ENCODE measurements at places on chromosomes 5 and 9. TPM values are rescaled to one million over a fixed set of nuclear protein-coding genes. Genes with fewer than 3 reads are reported as not detected.
A peak's percentile ranks its signal among the peaks of the same experiment; 100 is the strongest.

GAPT gene
- total RNA-seq: not detected

C5orf58 gene
- total RNA-seq: not detected

PCDHA1 gene
- not detected for total RNA-seq

FABP6 gene
- total RNA-seq: 1.0 TPM

TXNDC8 gene
- total RNA-seq: not detected

SH3RF2 gene
- 7.6 TPM for total RNA-seq

LCN1 gene
- total RNA-seq: not detected

SLC31A1 gene
- total RNA-seq: 21.4 TPM

FAM153A gene
- not detected for total RNA-seq

EGFLAM gene
- total RNA-seq: not detected

PRRX2 gene
- 0.17 TPM for total RNA-seq

GABBR2 gene
- total RNA-seq: not detected

OR1Q1 gene
- total RNA-seq: not detected

HTR1A gene
- not detected for total RNA-seq

SLC46A2 gene
- total RNA-seq: not detected

GGTA1 gene
- not detected for total RNA-seq

CD180 gene
- 0.05 TPM for total RNA-seq

DENND1A gene
- 23.0 TPM for total RNA-seq

TMEM215 gene
- not detected for total RNA-seq

- no peak for DNase-seq
Observed at GRCh38 chr5:88090506-88090905, 178.1 kb downstream of the TMEM161B start.

- no peak for DNase-seq
Observed at GRCh38 chr9:137244486-137245449, 3.7 kb downstream of the TUBB4B start.

GRCh38 chr9:136712690-136713544 lies 545 bp downstream of the DIPK1B start:
- DNase-seq: no peak

DNA sequence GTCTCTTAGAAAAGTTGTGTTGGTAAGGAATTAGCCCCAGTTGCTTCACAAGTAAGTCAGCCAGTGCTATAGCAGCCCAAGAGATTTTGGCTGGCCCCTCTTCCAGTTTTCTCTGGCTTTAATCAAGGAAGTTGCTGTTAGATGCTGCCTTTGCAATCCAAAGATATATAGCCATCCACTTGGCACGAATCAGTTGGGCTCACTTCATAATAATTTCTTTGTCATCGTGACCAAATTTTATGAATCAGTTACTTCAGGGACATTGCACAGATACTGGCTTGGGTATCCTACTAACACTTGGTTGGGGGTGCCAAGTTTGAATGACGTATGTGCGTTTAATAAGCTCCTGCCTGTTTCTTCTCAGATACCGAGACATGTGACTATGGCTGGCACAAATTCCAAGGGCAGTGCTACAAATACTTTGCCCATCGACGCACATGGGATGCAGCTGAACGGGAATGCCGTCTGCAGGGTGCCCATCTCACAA lies 81.5 kb downstream of the VCAN start:
- no peak for DNase-seq

- no peak for DNase-seq
Observed at GRCh38 chr5:150075806-150076205, 10.5 kb downstream of the CSF1R start.

GRCh38 chr5:116746668-116747067 lies 172.0 kb upstream of the SEMA6A start:
- DNase-seq: no peak

GRCh38 chr9:23825700-23826099 lies 340 bp downstream of the ELAVL2 start:
- peak; percentile 52 for DNase-seq

GRCh38 chr5:140358738-140359310 lies 1.2 kb upstream of the SLC4A9 start:
- peak; percentile 46 for DNase-seq

DNA sequence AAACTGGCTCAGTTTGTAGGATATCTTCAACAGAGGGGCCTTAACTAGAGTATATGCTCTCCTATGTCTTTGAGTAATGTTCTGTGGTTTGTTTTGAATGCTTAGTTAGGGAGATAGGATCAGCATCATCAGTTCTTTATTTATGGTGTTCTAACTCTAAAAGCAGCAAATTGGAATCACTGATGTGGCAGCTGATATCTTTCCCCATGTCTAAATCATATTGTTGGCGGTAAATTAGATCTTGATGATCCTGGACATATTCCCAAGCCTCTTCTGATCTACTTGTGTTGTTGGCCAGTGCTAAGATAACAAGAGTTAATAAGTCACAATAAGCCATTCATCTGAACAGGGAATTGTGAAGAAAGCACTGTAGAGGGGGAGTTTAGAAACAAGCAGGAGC lies 332.4 kb upstream of the DAB2 start:
- DNase-seq: peak; percentile 84

DNA sequence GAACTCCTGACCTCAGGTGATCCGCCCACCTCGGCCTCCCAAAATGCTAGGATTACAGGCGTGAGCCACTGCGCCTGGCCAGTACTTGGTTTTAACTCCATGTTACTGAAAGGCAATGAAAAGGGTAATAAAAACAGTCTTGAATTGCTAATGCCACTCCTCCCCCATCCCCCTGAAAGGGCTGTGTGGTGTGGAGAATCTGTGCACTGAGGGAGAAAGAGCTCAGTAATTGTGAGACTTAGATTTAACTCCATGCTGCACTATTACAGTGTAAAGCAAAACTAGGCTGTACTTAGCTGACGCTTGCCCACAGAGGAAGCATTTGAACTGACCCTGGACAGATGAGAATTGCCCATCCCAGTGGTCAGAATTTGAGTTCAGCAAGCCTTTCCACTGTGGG lies 1662.4 kb upstream of the ACO1 start:
- no peak for DNase-seq

GRCh38 chr5:163105456-163105855 lies 331.9 kb upstream of the CCNG1 start:
- peak; percentile 75 for DNase-seq

DNA sequence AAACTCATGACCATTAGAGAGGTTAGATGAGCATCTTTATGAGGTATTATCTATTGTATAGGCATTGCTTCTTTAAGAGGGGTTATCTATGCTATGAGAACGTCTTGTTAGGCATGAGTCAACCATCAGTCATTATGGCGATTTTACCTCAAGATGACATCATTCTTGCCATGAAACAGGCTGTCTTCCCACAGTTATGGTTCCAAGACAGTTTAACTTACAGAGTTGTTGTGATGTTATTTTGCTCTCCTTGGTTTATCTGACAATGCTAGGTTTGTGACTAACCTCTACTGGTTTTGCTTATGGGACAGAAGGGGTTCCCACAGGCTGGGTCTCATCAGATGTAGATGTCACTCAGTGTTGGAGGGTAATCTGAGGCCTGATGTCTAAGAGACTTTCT lies 1864.7 kb upstream of the ACO1 start:
- peak; percentile 20 for DNase-seq

GRCh38 chr5:150469718-150470469 lies 20.4 kb upstream of the RPS14 start:
- peak; percentile 98 for DNase-seq

- DNase-seq: peak; percentile 76
Observed at GRCh38 chr5:15203376-15203775, 296.6 kb upstream of the FBXL7 start.

- DNase-seq: no peak
Observed at GRCh38 chr9:78543353-78543752, 246.4 kb downstream of the PSAT1 start.

GRCh38 chr5:137186759-137187461 lies 312.2 kb downstream of the SPOCK1 start:
- peak; percentile 84 for DNase-seq

DNA sequence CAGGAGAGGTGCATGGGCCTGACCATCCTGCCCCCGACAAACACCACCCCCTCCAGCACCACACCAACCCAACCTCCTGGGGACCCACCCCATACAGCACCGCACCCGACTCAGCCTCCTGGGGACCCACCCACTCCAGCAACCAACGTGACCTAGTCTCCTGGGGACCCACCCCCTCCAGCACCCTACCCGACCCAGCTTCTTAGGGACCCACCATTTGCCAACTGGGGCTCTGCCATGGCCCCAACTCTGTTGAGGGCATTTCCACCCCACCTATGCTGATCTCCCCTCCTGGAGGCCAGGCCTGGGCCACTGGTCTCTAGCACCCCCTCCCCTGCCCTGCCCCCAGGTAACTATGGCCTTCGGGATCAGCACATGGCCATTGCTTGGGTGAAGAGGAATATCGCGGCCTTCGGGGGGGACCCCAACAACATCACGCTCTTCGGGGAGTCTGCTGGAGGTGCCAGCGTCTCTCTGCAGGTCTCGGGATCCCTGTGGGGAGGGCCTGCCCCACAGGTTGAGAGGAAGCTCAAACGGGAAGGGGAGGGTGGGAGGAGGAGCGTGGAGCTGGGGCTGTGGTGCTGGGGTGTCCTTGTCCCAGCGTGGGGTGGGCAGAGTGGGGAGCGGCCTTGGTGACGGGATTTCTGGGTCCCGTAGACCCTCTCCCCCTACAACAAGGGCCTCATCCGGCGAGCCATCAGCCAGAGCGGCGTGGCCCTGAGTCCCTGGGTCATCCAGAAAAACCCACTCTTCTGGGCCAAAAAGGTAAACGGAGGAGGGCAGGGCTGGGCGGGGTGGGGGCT lies 4.6 kb downstream of the CEL start:
- no peak for DNase-seq

- DNase-seq: no peak
Observed at GRCh38 chr9:99016681-99017387, 73.1 kb downstream of the COL15A1 start.

DNA sequence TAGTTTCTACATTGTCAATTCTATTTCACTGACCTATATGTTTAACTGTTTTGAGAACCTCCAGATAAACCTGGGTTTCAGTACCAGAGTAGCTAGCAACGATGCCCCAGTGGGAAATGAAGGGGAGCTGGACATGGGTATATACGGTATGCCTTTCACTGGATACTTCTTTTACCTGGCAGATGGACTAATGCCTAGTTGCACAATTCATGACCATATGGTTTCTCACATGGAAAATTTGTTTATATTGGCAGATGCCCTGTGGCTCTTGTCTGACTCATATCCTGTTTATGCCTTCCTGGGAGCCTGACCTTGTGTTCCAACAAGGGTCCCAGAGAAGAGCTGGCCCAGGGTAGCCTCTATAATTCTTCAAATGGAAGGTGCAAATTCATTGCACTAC lies 144.1 kb downstream of the MAT2B start:
- DNase-seq: peak; percentile 77

GRCh38 chr5:175104677-175105076 lies 339.3 kb downstream of the DRD1 start:
- no peak for DNase-seq

GRCh38 chr5:158755221-158755620 lies 344.5 kb downstream of the EBF1 start:
- no peak for DNase-seq

GRCh38 chr5:130871346-130872086 lies 293.5 kb downstream of the HINT1 start:
- peak; percentile 1 for DNase-seq

- no peak for DNase-seq
Observed at GRCh38 chr5:132854301-132854700, 12.0 kb downstream of the GDF9 start.

DNA sequence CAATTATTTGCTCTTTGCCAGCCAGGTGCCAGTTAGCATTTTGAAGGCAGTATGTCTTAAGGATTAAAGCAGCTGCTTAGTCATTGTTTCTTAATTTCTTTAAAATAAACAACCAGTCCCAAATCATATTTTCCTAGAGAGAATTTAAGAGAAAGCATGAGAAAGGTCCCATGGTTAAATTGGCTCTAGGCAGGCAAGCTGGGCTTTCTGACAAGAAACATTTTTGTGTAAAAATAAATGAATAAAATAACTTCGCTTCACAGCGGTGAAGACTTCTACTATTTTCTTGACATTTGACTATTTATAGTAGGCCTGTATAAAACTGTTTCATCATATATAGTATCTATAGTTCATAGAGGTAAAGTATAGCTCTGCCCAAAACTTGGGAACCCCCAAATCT lies 617.7 kb upstream of the C9orf72 start:
- DNase-seq: peak; percentile 27

GRCh38 chr5:53603009-53603687 lies 42.7 kb downstream of the NDUFS4 start:
- no peak for DNase-seq

GRCh38 chr5:176647843-176648473 lies 674 bp downstream of the TSPAN17 start:
- peak; percentile 24 for DNase-seq

- no peak for DNase-seq
Observed at GRCh38 chr5:157914151-157914788, 55.3 kb upstream of the CLINT1 start.

DNA sequence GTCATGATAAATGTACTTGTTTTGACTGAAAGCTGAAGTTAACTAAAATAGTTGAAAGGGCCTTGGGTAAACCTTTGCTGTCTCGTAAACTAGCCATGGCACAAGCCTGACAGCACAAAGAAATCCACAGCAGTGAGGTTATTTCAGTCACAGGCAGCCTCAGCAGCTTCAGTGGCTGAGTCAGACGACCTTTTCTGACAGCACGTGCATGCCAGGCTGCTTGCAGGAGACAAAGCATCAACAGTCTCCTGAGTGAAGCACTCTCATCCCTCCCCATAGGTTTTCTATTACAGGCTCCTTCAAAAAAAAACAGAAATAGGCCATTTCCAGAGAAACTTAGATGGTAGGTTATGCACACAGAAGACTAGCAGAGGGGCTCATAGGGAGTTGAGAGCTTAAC lies 34.6 kb downstream of the OXCT1 start:
- DNase-seq: peak; percentile 89
